ENCODE measurements at places on chromosomes 2 and 18. TPM values are rescaled to one million over a fixed set of nuclear protein-coding genes. Genes with fewer than 3 reads are reported as not detected.

- no peak for DNase-seq
These were observed 65.6 kb upstream of the UBXN4 start for GRCh38 chr2:135676031-135676430.

GRCh38 chr18:59918320-59918755 is 18.5 kb downstream of the PMAIP1 start:
- peak; percentile 43 for DNase-seq

- no peak for DNase-seq
These were observed 65.0 kb downstream of the AP1S3 start for GRCh38 chr2:223772363-223772762.

CRYBA2 gene
- polyA plus RNA-seq = not detected

DNA sequence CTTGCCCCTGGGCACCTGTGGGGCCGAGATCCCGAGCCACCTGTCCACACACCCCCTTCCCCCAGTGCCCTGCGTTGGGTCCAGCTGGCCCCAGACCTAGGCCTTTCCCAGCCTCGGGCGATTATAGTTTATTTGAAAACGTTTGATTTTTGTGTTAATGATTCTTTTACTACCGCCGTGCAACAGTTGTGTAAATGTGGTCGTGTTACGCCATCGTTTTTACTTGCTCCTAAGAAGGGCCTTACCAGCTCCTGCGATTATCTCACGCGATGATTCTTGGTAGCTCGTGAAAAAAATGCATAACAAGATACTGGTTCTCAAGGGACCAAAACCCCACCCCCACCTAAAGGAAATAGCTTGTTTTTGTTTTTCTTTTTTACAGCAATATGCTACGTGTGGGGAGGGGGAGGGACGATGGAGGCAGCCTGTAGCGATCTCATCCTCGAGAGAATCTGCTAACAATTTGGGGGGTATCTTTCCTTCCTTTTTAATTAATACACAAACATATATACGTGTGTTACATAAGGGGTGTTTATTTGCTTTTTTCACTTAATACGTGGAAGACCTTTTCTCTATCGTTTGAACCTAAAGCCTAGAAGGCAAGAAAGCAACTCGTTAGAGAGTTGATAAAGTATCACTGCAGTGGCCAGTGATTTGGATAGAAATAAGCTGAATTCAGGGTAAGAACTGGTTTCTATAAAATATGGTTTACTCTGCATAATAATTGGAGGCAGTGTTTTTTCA is 1.0 kb downstream of the ZDBF2 start:
- DNase-seq = peak; percentile 23

LGALSL gene
- 87.2 TPM for polyA plus RNA-seq

DNA sequence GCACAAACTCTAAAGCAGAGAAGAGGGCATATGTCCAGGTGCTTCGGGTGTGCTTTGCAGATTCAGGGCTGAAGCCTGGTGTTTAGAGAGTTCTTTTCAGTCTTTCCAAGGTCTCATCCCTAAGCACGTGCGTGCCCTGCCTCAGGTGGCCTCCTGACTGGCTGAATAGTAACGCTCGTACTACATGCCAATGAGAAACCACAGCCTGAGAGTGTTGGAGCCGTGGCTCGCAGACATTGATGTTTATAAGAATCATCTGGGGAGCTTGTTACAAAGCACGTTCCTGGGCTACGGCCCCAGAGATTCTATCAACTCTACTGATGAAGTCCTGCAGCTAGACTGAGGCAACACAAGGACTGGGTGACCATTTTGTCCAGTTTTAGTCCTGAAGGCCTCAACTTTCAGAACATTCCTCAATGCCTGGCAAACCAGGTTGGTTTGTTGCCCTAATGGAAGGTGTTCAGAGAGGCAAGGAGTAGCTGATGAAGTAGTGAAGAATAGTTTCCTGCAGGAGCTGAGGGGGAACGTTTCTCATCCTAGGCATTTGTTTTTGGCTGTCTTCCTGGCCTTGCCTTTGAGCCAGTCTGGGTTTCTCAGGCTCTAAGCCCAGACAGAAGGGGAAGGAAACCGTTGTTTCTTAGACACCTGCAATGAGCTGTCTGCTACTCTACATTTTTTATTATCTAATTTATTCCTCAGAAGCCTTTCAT is 31.5 kb upstream of the HAAO start:
- DNase-seq = no peak

- DNase-seq = peak; percentile 1
These were observed 77.4 kb downstream of the ABCA12 start for GRCh38 chr2:215060861-215061536.

COLEC11 gene
- polyA plus RNA-seq = 7.1 TPM

DNA sequence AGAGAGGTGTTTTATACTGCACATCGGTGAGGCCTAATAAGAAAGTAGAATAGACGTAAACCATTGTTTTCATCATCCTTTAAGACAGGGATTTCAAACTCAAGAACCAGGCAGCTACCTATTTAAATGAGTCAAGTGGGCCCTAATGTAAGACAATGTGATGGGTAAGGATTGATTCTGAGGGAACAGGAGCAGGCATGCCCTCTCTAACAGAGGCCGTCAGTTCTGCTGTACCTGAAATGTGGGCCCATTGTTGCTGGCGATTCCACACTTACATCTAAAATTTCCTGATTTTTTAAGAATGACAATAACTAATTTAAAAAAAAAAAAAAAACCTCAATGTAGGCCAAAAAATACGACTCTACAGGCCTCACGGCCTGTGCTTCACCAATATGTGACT is 67.5 kb downstream of the ACSL3 start:
- no peak for DNase-seq

SERPINB13 gene
- polyA plus RNA-seq = not detected

GRCh38 chr2:22002066-22002465 is 878.3 kb downstream of the TDRD15 start:
- DNase-seq = no peak

DNA sequence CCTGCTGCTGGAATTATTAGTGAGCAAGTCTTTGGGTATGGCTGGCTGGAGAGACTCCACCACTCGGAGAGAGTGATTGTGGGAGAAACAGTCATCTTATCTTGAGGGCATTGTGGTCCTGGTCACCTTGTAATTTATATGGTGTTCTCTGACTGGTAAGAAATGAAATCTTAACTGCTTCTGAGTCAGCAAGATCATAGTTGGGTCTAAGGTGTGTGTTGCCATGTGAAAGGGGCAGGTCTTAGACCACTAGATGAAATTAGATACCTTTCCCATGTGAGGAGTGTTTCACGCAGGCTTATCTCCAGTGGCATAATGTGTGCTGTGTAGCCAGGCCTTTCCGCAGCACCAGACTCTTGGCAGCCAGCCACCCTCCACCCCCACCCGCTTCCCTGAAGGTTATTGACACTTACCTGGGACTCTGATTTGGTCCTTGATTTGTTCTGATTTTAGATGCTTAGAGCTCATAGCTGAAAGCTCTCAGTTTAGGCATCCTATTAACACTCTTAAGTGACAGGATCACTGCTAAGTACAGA is 7.7 kb downstream of the MAPRE3 start:
- DNase-seq = no peak

DNA sequence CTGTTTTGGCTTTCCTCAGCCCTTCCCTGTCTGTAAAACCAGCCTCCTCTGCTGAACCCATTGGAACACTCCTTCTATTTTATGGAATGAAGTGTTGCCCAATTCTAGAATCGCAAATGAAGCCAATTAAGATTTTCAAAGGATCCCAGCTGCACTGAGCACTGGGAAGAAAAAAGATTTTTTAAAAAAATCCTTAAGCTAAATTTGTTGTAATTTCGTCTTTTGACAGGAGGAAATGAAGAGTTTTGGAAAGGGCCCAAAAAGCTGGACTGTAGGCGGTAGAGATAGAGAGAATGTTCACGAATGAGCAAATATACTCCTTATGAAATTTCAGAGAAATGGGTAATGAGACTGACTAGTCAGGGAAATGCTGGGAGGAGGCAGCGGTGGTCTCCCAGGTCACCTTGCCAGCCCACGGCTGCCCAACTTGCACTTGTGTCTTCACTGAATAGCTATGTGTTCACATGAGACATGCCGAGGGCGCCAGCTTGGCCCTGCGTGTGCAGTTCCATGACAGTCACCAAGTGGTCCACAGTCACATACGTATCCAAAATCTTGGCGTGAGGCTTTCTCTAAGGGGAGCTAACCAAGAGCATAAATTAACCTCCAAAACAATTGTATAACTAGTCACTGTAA is 69.9 kb downstream of the SGPP2 start:
- peak; percentile 73 for DNase-seq

- no peak for DNase-seq
These were observed 246.0 kb downstream of the LDLRAD4 start for GRCh38 chr18:13464432-13465123.

CNTNAP5 gene
- not detected for polyA plus RNA-seq

GRCh38 chr2:140542627-140543026 is 1588.2 kb downstream of the LRP1B start:
- no peak for DNase-seq

- DNase-seq = no peak
These were observed 638.2 kb downstream of the FBXO15 start for GRCh38 chr18:73509460-73509859.

- DNase-seq = no peak
These were observed 303.2 kb upstream of the REV1 start for GRCh38 chr2:99793022-99793421.

DNA sequence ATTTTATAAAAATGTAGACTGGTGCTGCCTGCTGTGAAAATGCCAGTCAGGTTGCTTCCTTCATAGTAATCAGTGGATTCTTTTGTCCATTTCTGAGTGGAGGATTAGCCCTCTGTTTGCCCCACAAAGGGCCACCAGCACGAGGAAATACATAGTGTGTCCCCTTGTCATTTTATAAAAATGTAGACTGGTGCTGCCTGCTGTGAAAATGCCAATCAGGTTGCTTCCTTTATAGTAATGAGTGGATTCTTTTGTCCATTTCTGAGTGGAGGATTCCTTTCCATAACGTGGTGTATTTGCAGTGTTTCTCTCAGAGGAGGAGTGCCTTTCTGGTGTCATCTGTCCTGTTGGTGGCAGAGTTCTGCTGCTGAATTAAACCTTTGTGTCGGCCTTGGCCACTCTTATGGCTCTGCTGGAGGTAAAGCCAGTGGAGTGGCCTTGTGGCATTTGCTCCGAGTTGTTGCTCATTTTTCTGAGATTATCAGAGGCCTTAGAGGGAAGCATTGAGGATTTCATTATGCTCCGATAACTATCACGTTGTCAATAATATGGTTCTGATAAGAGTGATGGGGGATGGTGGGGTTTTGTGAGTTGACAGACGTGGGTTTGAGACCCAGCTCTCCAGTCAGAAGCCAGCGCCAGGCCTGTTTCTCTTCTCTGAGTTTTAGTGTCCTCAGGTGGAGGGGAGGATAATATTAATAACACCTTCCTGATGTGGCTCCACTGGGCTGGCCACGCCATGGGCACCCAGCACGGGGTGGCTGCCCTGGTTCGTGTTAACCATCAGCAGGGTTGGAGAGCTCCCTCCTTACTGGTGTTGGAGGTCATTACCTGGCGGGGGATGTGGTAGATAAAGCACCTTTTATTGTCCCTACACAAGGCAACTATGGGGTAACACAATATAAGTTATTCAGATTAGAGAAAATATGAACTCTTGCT is 96.6 kb downstream of the NEDD4L start:
- no peak for DNase-seq

GRCh38 chr18:23827681-23828080 is 138.4 kb downstream of the LAMA3 start:
- no peak for DNase-seq

- DNase-seq = no peak
These were observed 120.9 kb upstream of the SMIM21 start for GRCh38 chr18:75548353-75548905.

SCN1A gene
- 0.60 TPM for polyA plus RNA-seq

CFAP221 gene
- polyA plus RNA-seq = 16.9 TPM

DNA sequence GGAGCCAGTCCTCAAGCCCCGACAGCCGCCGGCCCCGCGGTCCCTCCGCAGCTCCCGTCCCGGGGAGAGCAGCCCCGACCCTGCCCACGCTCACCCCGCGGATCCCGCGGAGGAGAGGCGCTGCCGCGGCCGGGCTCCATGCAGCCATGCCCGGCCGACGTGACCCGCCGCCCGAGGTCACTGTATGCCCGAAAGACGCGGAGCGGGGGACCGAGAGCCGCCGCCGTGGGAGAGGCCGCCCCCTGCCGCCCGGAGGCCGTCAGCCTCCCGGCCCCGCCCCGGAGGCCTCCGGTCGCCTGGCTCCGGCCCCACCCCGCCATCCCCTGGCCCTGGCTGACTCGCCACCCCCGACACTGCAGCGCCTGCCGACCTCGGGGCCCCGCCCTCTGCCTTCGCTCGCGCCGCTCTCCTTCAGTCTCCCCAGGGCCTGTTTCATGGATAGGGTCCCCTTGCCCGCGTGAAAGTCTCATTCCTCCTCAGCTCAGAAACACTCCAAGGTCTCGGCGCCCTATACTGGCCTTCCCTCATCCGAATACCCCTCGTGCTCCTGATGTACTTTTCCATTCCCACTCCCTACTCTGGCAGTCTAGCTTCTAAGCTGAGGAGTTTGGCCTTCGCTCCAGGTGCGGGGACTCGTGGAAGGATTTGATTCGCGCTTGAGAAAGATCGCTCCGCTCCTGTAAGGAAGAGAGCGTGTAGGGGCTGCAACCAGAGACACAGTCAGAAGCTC is at the start of gene BOLA3:
BOLA3 (minus strand) TSS at position 186 of the 730 bp plus-strand sequence; CDS start at position 148, 38 bp downstream.
- DNase-seq = peak; percentile 98

DNA sequence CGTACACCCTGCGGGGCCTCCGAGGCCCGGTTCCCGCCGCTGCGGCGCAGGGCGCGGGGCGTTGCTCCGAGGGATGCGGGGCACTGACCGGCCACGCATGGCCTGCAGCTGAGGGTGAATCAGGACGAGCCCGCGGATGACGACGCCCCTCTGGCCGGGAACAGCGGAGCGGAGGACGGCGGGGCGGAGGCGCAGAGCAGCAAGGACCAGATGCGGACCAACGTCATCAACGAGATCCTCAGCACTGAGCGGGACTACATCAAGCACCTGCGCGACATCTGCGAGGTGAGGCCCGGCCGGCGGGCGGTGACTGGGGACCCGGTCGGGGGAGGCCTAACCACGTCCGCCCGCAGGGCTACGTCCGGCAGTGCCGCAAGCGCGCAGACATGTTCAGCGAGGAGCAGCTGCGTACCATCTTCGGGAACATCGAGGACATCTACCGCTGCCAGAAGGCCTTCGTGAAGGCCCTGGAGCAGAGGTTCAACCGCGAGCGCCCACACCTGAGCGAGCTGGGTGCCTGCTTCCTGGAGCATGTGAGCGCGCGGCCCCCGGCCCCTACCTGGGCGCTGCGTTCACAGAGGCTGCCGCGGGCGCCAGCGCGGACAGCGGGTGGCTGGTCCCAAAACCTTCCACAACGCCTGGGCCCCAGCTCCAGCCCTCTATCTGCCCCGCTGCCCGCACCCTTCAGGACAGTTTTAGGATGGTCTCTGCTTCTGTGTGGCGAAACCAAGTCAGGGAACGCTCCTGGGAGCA is 53.2 kb downstream of the FAM168B start:
- DNase-seq = peak; percentile 81
